ENCODE measurements at places on chromosomes 5 and 9. TPM values are rescaled to one million over a fixed set of nuclear protein-coding genes. Genes with fewer than 3 reads are reported as not detected.

The ADAMTS19 gene
- not detected for total RNA-seq

The MCTP1 gene
- total RNA-seq = 8.3 TPM

The CSF2 gene
- total RNA-seq = 0.47 TPM

The ERCC6L2 gene
- 9.1 TPM for total RNA-seq

The KCNN2 gene
- total RNA-seq = 0.17 TPM

The GRIN3A gene
- total RNA-seq = not detected

The OR1N2 gene
- not detected for total RNA-seq

The PTPN3 gene
- total RNA-seq = 16.0 TPM

The IFNA2 gene
- not detected for total RNA-seq

The RNF130 gene
- 41.6 TPM for total RNA-seq

The ARL10 gene
- total RNA-seq = 1.4 TPM

The NFX1 gene
- total RNA-seq = 28.2 TPM

The NDUFS6 gene
- 125 TPM for total RNA-seq

The ADAMTS13 gene
- 0.51 TPM for total RNA-seq

The HRCT1 gene
- total RNA-seq = 0.32 TPM

The SCAI gene
- total RNA-seq = 2.1 TPM

The RNF208 gene
- 1.4 TPM for total RNA-seq

The ASPN gene
- total RNA-seq = not detected

The DDX4 gene
- not detected for total RNA-seq

The LOX gene
- total RNA-seq = 2.5 TPM

The FAM151B gene
- total RNA-seq = 1.2 TPM

The PTPRD gene
- 0.16 TPM for total RNA-seq

The OGN gene
- total RNA-seq = not detected

The C5orf58 gene
- total RNA-seq = not detected

The GDA gene
- total RNA-seq = 1.2 TPM

The IGFBPL1 gene
- 2.3 TPM for total RNA-seq

The TEX53 gene
- not detected for total RNA-seq

The FER gene
- 5.9 TPM for total RNA-seq

The FABP6 gene
- 0.81 TPM for total RNA-seq

The SLC6A19 gene
- total RNA-seq = 0.08 TPM

The SH3GL2 gene
- total RNA-seq = 0.06 TPM

The FREM1 gene
- not detected for total RNA-seq

The SUSD3 gene
- total RNA-seq = 0.93 TPM

The CORO2A gene
- total RNA-seq = 1.2 TPM

The MYMK gene
- total RNA-seq = not detected

The PAX5 gene
- not detected for total RNA-seq

The FAM114A2 gene
- total RNA-seq = 10.6 TPM

The PCDHGA6 gene
- 0.13 TPM for total RNA-seq

The SOHLH1 gene
- total RNA-seq = not detected

The RALGDS gene
- 27.2 TPM for total RNA-seq

The KIAA0825 gene
- total RNA-seq = 0.50 TPM

The KIAA1958 gene
- 2.1 TPM for total RNA-seq

The PAEP gene
- total RNA-seq = 0.41 TPM

The PCDHB14 gene
- total RNA-seq = 0.07 TPM

The ZDHHC11B gene
- 1.6 TPM for total RNA-seq

The AKNA gene
- 3.9 TPM for total RNA-seq

The TMC1 gene
- 0.13 TPM for total RNA-seq

The DNLZ gene
- total RNA-seq = 45.8 TPM

The CACNA1B gene
- total RNA-seq = 0.05 TPM

The ATOSB gene
- 8.1 TPM for total RNA-seq

The FEM1C gene
- 6.6 TPM for total RNA-seq

The RARS1 gene
- total RNA-seq = 95.4 TPM

The ADAM19 gene
- 14.4 TPM for total RNA-seq

The SEMA6A gene
- 0.12 TPM for total RNA-seq

The ARL14EPL gene
- total RNA-seq = 0.35 TPM

The BRD8 gene
- total RNA-seq = 46.8 TPM
